Femur (tissue), 1 donor: ENCODE measurements at places on chromosomes 7 and 10.

DNA sequence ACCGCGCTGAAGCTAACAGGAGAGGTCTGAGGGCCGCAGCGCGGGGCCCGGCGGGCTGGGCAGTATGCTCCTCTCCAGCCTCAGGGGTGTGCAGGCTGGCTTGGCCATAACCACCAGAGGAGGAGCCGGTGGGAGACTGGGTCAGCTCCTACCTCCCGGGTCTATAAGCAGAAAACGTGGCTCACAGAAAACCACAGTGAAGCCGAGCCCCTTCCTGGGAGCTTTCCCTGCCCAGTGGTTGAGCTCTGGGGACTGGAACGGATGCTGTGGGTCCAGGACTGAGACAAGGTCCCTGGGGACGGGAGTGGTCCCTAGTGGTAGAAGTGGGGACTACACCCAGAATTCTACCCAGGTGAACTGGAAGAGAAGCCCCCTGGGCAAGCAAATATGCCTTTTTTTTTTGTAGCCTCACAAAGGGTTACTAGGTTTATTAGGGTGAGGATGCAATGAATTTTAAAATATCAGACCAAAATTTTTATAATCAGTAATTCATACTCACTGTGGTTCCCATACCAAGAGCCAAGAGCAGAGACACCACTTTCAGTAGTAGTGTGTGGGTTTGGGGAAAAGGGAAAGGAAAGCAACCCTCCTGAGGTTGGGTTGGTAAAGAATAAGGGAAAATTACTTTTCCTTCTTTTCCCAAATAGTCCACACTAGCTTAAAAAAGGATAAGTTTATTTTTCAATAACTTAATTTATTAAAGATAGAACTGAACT lies 67.9 kb upstream of the PRKCQ start:
- DNase-seq: peak; percentile 23

- no peak for DNase-seq
These were observed 41.0 kb upstream of the SLC29A3 start for GRCh38 chr10:71277914-71278665.

DNA sequence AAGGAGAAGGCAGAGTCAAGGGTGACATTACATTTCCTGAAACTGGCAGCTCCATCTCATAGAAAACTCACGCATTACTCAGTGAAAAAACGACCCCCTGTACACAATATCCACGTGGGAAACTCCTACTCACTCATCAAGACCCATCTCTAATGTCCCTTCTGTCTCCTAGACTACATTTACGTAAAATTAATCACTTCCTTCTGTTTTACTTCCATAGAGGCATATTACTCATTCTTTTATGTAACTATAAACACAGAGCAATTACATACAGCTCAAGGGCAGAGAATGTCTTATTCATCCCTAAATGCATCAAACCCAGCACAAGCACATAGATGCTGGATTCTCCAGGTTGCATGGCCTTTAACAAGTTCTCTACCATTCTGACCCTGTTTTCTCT lies 281.8 kb downstream of the KCNMA1 start:
- no peak for DNase-seq

DNA sequence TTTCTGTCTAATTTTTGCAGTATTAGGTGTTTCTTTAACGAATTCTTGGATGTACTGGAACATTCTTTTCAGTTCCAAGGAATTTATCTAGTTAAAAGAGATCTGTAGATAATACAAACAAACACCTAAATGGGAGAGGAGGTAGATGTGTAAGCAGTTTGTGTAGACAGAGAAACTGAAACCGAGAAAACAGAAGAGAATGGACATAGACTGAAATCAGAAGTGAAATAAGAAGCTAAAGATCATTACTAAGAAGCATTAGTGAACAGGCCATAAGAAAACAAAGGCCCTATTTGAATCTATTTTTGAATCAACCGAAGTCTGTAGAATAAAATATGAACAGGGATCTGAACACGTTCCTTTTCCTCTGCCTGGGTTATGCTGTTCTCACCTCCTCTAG lies 26.5 kb upstream of the TMEM229A start:
- no peak for DNase-seq

- no peak for DNase-seq
These were observed 82.6 kb downstream of the GNAI1 start for GRCh38 chr7:80216996-80217842.

DNA sequence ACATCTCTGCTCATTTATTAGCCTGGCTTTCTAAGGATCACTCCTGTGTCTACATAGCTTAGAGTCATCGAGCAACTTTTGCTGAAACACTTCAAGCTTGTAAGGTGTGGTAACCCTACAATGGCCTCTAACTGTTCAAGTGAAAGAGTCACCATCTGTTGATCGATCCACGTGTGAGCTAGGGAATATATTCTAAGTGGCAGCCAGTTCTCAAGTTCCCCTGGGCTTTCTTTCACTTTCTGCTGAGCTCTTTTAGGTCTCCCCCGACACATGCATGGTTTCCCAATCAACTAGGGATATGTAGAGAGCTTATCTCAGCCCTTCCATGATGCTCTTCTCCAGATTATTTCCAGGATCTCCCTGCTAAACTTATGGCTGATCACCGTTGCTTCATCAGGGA lies 15.5 kb downstream of the AOAH start:
- no peak for DNase-seq

- DNase-seq: peak; percentile 18
These were observed 60.6 kb upstream of the UBE3C start for GRCh38 chr7:157077986-157078644.

DNA sequence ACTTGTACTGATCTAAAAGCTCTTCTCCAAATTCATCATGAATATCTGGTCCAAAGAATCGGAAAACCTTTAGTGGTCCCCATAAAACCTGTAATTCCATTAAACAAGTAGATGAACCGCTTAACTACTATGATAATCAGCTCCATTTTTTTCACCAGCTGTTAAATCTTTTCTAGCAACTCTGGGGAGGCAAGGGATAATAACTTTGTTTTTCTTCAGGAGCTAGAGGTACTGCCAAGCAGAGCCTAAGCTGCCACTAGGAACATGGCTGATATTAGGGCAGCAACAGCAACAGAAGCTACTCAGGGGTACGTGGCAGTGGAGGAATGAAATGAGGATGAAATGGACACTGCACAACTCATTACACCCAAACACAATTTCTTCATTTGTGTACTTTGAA lies 138.0 kb downstream of the SRPK2 start:
- no peak for DNase-seq
